ENCODE measurements at places on chromosomes 16 and 17.

- H3K4me1 ChIP-seq: peaks cover 6% of the 10 kb centered on the region
- peaks cover 14% of the 10 kb centered on the region for H3K27me3 ChIP-seq
- no peak overlapping the region for H3K27ac ChIP-seq
- no peak for DNase-seq
- no peaks in the 10 kb centered on the region for H3K36me3 ChIP-seq
These were observed 503.5 kb downstream of the HS3ST4 start for GRCh38 chr16:26195225-26195624.

GRCh38 chr16:66774981-66775380 lies 23.6 kb upstream of the DYNC1LI2 start:
- H3K4me3 ChIP-seq: no peak overlapping the region
- H3K36me3 ChIP-seq: no peaks in the 10 kb centered on the region
- no peaks in the 10 kb centered on the region for H3K27me3 ChIP-seq
- H3K4me1 ChIP-seq: no peaks in the 10 kb centered on the region

DNA sequence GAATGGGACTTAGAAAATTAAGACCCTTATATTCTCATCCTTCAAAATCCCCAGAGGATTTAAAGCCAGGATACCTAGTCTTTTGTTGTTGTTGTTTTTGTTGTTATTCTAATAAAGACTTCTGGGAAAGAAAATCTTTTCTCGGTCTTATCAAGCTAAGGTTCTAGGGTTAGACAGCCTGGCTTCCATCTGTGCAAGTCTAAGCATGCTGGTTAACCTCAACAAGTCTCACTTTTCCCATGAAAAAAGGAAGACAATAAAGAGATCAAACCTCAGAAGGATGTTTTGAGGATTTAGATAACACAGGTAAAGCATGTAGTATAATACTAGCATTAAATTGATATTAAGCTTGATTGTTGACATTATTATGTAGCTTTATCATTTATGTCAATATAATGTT lies 486.4 kb upstream of the SOX9 start:
- H3K4me1 ChIP-seq: no peaks in the 10 kb centered on the region
- no peaks in the 10 kb centered on the region for H3K36me3 ChIP-seq
- no peak for DNase-seq
- no peak overlapping the region for H3K4me3 ChIP-seq
- no peak overlapping the region for H3K27ac ChIP-seq

DNA sequence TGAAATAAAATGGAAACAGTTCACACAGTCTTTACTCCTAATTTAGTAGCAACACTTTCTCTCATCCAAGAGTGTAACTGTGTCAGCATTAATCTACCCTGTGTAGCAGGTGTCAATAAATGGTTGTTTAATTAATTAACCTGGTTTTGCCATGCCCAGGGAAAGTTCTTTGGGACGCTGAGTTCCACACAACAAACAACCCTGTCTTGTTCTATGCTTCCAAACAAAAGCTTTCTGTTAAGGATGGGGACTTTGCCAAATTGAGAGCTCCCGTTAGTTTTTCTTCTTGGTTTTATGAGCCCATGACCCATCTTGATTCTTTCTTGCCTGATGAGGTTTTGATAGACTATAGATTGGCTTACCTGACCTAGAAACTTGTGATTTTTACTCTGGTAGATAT lies 530.1 kb downstream of the KCNJ2 start:
- H3K27ac ChIP-seq: no peak overlapping the region
- H3K27me3 ChIP-seq: no peaks in the 10 kb centered on the region
- no peak overlapping the region for H3K4me3 ChIP-seq
- no peaks in the 10 kb centered on the region for H3K36me3 ChIP-seq
- DNase-seq: no peak

GRCh38 chr17:17361867-17362539 lies 58.8 kb downstream of the NT5M start:
- H3K36me3 ChIP-seq: peaks cover 2% of the 10 kb centered on the region
- H3K4me3 ChIP-seq: no peak overlapping the region

DNA sequence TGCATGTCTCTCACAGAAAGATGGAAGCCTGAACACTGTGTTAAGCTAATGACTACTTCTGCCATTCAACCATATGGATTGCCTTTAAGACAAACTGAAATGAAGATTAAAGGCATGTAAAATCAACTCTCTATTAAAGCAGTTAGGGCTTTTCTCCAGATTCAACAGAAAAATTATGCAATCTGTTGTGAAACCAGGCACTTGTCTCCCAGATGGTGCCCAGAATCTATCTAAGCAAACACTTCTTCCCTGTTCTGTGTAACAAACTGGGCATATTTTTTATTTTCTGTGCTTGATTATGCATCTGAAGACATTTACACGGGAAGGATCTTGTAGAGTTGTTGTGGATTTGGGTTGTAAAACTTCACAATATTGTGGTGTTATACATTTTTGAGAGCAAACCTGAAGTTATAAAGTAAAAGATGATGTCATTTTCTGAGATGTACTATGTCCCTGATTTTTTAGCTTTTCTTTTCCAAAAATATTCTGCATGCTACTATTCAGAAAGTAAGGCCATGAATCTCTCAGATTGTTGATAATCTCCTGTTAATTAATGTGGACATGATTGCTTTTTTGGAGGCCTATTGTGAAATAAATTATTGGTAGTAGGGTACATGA lies 1550.3 kb downstream of the CDH8 start:
- no peaks in the 10 kb centered on the region for H3K36me3 ChIP-seq
- H3K4me3 ChIP-seq: no peak overlapping the region
- no peaks in the 10 kb centered on the region for H3K4me1 ChIP-seq
- no peak for DNase-seq
- no peak overlapping the region for H3K27ac ChIP-seq
- no peaks in the 10 kb centered on the region for H3K27me3 ChIP-seq

GRCh38 chr16:55373489-55373832 lies 49.5 kb downstream of the IRX6 start:
- H3K4me3 ChIP-seq: no peak overlapping the region
- no peaks in the 10 kb centered on the region for H3K36me3 ChIP-seq

DNA sequence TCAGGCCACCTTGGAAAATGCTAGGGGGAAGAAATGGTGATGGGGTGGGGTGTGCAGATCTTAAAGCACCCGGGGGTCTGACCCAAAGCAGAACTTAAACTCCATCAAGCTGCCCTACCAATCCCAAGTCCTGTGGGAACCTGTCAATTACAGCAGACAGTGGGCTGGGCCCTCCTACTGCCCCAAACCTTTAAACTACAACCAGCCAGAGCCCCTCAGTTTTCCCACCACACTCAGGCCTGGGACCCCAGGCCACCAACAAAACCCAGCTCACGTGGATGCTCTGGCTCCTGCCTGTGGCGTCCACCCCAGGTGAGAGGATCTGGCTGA lies 2.7 kb downstream of the MYO18A start:
- no peaks in the 10 kb centered on the region for H3K36me3 ChIP-seq
- no peak for DNase-seq
- no peaks in the 10 kb centered on the region for H3K27me3 ChIP-seq
- H3K4me3 ChIP-seq: peak overlapping the region; percentile 85

DNA sequence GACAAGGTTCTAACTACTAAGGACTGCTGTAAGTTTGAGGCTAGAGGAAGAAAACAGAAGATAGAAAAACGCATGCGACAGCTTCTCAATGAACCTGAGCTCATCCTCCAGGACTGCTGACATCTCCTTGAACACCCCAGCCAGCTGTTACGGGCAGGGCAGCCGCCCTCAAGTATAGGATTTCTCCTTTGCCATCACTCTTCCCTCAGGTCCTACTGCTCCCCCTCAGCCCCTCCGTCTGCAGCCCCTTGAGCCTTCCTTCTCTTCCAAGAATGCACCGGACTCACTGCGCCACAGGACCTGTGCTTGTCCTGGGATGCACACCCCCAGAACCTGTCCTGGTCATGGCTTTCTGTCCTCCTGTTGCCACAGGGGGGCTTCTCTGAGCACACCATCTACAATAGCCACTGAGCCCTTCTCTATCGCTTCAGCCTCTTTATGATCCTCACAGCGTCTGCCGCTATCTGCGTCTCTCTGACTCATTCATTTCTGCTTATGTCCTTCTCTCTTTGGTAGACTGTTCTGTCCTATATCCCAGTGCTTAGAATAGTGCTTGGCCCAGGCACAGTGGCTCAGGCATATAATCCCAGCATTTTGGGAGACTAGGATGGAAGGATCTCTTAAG lies 15.7 kb upstream of the XYLT2 start:
- H3K4me1 ChIP-seq: peaks cover 7% of the 10 kb centered on the region
- H3K4me3 ChIP-seq: no peak overlapping the region

- H3K27me3 ChIP-seq: no peaks in the 10 kb centered on the region
- no peak overlapping the region for H3K27ac ChIP-seq
- no peaks in the 10 kb centered on the region for H3K36me3 ChIP-seq
- DNase-seq: no peak
- no peak overlapping the region for H3K4me3 ChIP-seq
- no peaks in the 10 kb centered on the region for H3K4me1 ChIP-seq
These were observed 373.0 kb upstream of the SALL1 start for GRCh38 chr16:51524070-51524469.

DNA sequence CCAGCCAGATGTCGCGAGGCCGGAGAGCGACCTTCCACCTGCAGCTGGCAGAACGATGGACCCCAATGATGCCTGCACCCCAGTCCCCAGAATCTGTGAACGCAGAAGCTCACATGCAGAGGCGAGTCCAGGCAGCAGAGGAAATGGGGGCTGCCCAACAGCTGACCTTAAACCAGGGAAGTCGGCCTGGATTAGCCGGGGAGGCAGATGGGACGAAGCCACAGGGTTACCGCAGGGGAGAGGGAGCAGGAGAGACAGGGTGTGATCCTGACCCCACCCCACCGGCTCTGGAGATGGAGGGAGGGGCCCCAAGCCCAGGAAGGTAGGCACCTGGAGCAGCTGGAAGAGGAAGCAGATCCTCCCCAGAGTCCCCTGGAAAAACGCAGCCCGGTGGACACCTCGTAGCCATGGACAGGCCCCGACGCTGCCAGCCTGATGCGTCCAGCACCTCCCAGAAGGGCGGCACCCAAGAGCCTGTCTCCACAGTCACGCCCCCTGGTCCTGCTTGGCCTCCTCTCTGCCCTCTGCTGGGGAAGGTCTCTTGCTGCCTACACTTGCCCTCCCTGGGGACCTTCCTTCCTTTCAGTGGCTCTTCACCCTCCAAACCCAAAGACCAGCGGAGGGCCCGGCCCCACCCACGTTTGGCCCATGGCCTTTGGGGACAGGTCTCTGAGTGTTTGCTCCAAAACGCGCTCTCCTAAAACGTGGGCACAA lies 37.3 kb downstream of the PIEZO1 start:
- peak; percentile 58 for DNase-seq
- H3K4me1 ChIP-seq: peaks cover 14% of the 10 kb centered on the region
- H3K4me3 ChIP-seq: no peak overlapping the region
- H3K27ac ChIP-seq: no peak overlapping the region

GRCh38 chr17:45104907-45105624 lies 27.2 kb downstream of the PLCD3 start:
- H3K27ac ChIP-seq: no peak overlapping the region
- no peak overlapping the region for H3K4me3 ChIP-seq
- H3K4me1 ChIP-seq: no peaks in the 10 kb centered on the region
- no peaks in the 10 kb centered on the region for H3K27me3 ChIP-seq
- no peak for DNase-seq
- H3K36me3 ChIP-seq: peaks cover 8% of the 10 kb centered on the region

DNA sequence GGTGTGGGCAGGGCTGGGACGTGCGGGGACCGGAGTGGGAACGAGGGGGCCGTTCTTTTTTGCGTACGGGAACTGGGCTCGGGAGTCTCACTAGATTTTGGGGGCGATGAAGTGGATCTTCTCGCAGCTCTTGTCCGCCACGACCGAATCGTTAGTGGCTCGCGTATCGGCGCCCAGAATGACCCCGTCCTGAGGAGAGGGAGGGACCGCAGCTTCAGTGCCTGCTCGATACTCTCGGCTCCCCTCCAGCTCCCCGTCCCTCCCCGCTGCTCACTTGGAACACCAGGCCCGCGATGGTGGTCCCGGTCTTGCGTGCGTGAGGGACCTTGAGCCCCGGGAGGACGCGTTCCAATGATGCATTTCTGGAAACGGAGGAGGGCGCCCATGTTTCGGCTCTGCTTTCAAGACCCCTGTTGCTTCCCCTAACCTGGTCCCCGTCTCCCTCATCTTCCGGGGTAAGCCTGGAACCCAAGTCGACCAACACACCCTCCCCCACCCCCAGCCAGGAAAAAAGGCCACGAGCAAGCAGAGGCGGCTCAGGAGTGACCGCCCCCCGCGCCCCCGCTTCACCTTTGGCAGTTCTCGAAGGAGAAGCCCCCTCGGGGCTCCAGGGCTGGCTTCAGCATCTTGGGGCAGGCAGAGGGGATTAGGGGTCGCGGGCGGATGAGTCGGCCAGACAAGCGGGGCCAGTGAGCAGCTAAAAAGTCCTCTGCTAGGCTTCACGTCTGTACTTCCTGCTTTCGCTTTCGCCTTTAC lies at the start of gene PSMB10:
Gene PSMB10 (minus strand): TSS at position 727 of the 756 bp plus-strand sequence. CDS start 101 bp downstream, at position 626.
- peaks cover 57% of the 10 kb centered on the region for H3K36me3 ChIP-seq
- peak within 1 kb of the TSS; percentile 100 for H3K27ac ChIP-seq
- H3K27me3 ChIP-seq: peaks cover 3% of the 10 kb centered on the region

- no peak for DNase-seq
- peaks cover 16% of the 10 kb centered on the region for H3K4me1 ChIP-seq
- H3K27me3 ChIP-seq: peaks cover 10% of the 10 kb centered on the region
- no peaks in the 10 kb centered on the region for H3K36me3 ChIP-seq
- H3K27ac ChIP-seq: no peak overlapping the region
- H3K4me3 ChIP-seq: no peak overlapping the region
These were observed 163.2 kb downstream of the AXIN2 start for GRCh38 chr17:65398040-65398787.

- no peaks in the 10 kb centered on the region for H3K36me3 ChIP-seq
- H3K4me1 ChIP-seq: no peaks in the 10 kb centered on the region
- DNase-seq: no peak
- no peak overlapping the region for H3K4me3 ChIP-seq
- H3K27ac ChIP-seq: no peak overlapping the region
These were observed 19.3 kb downstream of the ANKFN1 start for GRCh38 chr17:56172517-56172982.

- peaks cover 15% of the 10 kb centered on the region for H3K27me3 ChIP-seq
- H3K27ac ChIP-seq: no peak overlapping the region
- DNase-seq: no peak
These were observed 42.5 kb downstream of the CACNG3 start for GRCh38 chr16:24298548-24299167.

GRCh38 chr16:77793417-77793816 lies 5.1 kb downstream of the VAT1L start:
- H3K36me3 ChIP-seq: no peaks in the 10 kb centered on the region
- peaks cover 51% of the 10 kb centered on the region for H3K27me3 ChIP-seq
- DNase-seq: no peak
- H3K4me1 ChIP-seq: peaks cover under 1% of the 10 kb centered on the region

GRCh38 chr17:30599428-30600059 lies 122.3 kb downstream of the GOSR1 start:
- peaks cover 19% of the 10 kb centered on the region for H3K4me1 ChIP-seq
- H3K27ac ChIP-seq: no peak overlapping the region
- no peak for DNase-seq
- no peaks in the 10 kb centered on the region for H3K27me3 ChIP-seq
- H3K36me3 ChIP-seq: no peaks in the 10 kb centered on the region

- no peaks in the 10 kb centered on the region for H3K4me1 ChIP-seq
- H3K4me3 ChIP-seq: no peak overlapping the region
- peaks cover 11% of the 10 kb centered on the region for H3K36me3 ChIP-seq
- no peaks in the 10 kb centered on the region for H3K27me3 ChIP-seq
These were observed 31.0 kb downstream of the HEATR3 start for GRCh38 chr16:50096791-50097190.

Measured in activated naive CD8-positive, alpha-beta T cell treated with anti-CD3 and anti-CD28 coated beads for 36 hours (primary cell).